Activated CD4-positive, alpha-beta T cell treated with anti-CD3 and anti-CD28 coated beads, Interleukin-2, amount 50 U/mL, for 1 hour (primary cell): ENCODE measurements at places on chromosomes 11 and 22.

DNA sequence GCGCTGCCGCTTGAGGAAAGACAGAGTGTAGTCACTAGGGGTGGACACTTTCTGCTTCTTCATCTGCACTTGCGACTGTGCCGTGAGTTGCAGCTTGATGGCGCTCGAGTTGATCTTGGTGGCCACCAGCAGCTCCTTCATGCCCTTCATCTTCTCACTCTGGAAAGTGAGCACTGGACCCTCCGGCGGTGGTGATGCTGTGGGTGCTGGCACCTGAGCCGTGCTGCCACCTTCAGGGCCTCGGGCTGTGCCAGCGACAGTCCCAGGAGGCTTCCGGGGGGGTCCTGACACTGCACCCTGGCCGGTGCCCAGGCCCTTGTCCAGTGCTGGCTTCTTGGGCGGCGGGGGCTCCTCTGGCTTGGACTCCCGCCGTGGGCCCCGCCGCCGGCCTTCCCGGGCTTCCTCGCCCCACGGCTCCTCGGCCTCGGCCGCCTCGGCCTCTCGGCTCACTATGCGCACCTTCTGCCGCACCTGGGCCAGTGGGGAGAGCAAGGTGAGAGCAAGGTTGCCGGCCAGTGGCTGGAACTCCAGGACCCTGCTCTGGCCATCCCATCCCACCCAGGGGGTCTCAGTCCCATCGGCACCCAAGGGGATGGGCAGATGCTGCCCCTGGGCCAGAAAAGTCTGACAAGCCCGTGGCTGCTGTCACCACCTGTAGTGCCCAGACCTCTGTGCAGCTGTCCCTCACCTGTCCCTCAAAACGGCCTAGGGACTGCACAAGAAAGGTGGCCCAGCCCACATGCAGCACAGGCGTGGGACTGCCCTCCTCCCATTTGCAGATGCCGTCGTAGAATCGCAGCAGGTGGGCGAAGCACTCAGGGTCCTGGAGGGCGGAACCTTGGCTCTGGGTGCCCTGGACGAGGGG, 1.6 kb upstream of the MAP4K2 start:
- no peak for DNase-seq

GRCh38 chr11:11227296-11228085, 125.6 kb downstream of the CSNK2A3 start:
- no peak for DNase-seq

GRCh38 chr22:49903322-49904039, 14.8 kb downstream of the ALG12 start:
- DNase-seq, result no peak

GRCh38 chr11:3368199-3368598, 10.7 kb downstream of the ZNF195 start:
- DNase-seq, result no peak

- peak; percentile 10 for DNase-seq
Measured at GRCh38 chr11:47355283-47356128, 3.0 kb upstream of the MYBPC3 start.

- DNase-seq, result no peak
Measured at GRCh38 chr22:26174280-26174679, 5.0 kb downstream of the SEZ6L start.

GRCh38 chr11:128299132-128299726, 288.1 kb downstream of the ETS1 start:
- no peak for DNase-seq

DNA sequence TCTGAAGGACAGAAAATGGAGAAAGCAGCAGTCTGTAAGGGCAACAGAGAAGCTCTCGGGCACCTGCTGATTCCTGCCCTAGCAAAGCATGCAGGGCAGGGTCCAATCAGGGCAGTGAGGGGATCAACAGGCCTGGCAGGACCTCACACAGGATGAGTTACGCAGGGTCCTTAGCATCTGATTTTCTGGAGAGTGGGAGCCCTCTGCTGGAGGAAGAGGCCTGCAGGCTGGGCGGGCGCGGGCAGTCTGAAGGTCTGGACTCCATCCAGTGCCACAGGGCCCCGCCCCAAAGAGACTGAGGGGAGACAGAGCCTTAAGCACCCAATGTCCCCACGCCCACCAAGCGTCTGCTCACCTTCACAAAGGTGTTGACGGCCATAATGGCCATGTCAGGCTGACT, 28.9 kb downstream of the AP1B1 start:
- no peak for DNase-seq

GRCh38 chr11:1751999-1752906, 1.9 kb upstream of the IFITM10 start:
- DNase-seq, result no peak

DNA sequence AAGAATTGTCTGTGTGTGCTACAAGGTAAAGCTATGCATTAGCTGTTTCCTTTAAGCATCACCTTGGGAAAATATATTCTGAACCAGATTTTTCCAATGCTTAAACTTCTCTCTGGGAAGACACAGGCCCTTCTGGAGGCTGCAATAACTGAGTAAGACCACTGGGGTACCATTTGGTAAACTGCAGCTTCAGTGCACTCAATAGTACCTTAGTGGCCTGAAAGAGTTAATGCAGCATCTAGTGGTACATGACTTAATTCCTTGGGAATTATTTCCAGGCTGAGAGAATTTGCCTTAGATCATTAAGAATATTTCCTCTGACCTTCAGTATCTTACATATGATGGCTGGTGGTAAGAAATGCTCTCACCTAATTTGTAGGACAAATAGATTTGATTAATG, 727.4 kb downstream of the DLG2 start:
- no peak for DNase-seq

DNA sequence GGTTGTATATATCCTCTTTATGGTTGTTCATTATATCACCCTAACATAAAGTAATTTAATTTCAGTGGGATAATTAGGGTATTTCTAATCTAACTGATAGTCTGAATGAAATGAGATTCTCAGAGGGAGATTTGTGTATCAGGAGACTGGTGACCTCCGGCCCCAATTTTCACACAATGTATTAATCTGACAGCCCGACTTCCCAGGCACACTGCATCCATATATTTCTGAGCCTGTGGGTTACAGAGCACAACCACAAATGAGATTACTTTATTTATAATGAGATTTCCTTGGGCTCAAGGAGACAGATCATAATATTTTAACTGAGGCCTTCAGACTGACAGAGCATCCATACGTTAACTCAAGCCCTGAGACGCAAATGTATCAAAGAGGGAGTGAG, 125.9 kb downstream of the RCN1 start:
- no peak for DNase-seq

GRCh38 chr11:12628314-12628713, 45.9 kb upstream of the TEAD1 start:
- DNase-seq, result no peak

- no peak for DNase-seq
Measured at GRCh38 chr11:45798793-45799441, 6.0 kb upstream of the SLC35C1 start.

DNA sequence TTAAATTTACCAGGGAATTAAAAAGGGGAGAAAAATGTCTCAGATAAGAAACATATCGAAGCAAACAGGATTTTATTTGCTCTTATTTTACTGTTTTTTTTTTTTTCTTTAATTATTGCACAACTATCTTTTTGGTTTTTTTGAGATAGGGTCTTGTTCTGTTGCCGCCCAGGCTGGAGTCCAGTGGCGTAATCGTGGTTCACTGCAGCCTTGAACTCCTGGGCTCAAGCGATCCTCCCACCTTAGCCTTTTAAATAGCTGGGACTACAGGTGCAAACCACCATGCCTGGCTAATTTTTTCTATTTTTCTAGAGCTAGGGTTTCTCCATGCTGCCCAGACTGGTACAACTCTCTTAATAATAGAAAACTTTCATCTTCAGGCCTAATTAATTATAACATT, 32.5 kb downstream of the DRG1 start:
- DNase-seq, result no peak

DNA sequence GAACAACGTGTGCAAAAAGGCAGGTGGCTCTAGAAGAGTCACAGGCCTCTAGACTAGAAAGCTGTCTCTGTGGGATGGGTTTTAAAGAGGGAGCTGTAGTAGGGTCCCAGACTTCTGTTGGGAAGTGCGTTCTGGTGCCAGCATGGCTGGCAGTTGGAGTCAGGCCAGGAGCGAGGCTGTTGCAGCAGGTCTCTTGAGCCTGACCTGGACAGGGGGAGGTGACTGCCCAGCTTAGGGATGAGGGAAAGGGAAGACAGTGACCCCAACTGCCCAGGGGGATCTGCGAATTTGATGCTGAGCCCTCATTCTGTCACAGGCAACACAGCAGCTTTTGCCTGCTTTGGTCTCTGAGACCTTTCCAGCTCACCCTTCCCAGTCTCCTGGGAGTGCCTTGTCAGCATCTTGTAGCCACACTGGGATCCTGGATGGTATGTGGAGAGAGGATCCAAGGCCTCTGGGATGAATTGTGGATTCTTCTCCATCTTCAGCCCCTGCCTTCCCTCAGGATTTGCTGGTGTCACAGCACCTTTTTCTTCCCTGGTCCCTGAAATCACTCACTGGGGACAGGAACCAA, 3.4 kb downstream of the TSKU start:
- no peak for DNase-seq

DNA sequence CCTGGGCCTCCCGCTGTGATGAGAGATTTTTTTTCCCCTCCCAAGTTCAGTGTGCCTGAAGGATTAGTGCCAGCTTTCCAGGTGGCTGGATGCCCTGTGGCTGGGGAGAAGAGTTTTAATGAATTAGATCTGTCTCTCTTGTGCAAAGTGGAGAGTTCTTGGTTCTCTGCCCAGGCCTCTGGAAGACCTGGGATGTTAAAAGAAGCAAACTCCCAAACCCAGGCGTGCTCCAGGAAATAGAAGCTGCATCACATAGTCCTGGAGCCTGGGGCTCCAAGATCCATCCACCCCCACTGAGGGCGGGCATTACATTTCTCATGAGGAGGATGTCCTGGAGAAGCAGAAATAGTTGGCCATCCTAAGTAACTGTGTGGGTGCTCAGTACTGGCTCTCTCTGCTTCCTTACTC, 30.6 kb downstream of the SDHAF2 start:
- no peak for DNase-seq

DNA sequence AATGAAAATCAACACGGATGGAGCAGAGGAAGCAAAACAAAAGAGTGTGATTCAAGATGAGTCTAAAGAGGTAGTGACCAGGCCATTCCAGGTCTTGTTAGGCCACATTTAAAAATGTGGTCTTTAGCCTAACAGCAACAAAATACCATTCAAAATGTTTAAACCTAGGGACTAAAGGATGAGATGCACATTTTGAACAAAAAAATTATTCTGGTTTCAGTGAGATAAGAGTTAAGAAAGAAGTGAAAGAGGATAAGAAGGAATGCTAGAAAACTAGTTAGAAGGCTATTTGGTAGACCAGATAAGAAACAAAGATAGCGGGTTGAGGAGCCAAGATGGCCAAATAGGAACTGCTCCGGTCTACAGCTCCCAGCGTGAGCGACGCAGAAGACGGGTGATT, 85.2 kb downstream of the CWF19L2 start:
- DNase-seq, result no peak

DNA sequence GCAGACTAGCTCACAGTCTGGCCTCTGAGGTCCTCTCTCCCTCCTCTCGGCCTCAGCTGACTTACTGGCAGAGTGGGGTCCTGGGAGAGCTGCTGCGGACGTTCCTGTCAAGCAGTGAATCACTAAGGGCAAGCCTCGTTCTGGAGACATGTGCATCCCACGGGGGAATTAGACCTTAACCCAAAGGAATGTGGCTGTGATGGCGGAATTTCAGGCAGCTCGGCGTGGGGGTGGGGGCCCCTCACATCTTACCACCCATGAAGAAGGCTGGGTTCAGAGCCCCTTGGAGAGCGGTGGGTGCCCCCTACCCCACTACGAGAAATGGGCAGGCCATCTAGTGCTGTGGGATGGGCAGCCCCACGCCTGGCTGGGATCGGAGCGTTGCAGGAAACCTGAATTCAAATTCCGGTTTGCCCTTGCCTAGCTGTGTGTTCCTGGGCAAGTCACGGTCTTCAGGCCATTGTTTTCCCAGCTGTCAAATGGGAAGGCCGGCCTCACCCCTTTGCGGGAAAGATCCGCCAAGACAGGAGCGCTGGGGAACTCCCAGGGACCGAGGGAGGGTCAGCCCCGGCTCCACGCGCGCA, 554 bp downstream of the LRRC32 start:
- no peak for DNase-seq

GRCh38 chr22:25941365-25941960, 199.5 kb downstream of the MYO18B start:
- DNase-seq, result no peak

- no peak for DNase-seq
Measured at GRCh38 chr22:46881373-46882118, 119.1 kb downstream of the TBC1D22A start.

- no peak for DNase-seq
Measured at GRCh38 chr11:70033711-70034070, 44.4 kb upstream of the ANO1 start.

GRCh38 chr11:64146036-64146955, 19.6 kb downstream of the MACROD1 start:
- DNase-seq, result peak; percentile 62

DNA sequence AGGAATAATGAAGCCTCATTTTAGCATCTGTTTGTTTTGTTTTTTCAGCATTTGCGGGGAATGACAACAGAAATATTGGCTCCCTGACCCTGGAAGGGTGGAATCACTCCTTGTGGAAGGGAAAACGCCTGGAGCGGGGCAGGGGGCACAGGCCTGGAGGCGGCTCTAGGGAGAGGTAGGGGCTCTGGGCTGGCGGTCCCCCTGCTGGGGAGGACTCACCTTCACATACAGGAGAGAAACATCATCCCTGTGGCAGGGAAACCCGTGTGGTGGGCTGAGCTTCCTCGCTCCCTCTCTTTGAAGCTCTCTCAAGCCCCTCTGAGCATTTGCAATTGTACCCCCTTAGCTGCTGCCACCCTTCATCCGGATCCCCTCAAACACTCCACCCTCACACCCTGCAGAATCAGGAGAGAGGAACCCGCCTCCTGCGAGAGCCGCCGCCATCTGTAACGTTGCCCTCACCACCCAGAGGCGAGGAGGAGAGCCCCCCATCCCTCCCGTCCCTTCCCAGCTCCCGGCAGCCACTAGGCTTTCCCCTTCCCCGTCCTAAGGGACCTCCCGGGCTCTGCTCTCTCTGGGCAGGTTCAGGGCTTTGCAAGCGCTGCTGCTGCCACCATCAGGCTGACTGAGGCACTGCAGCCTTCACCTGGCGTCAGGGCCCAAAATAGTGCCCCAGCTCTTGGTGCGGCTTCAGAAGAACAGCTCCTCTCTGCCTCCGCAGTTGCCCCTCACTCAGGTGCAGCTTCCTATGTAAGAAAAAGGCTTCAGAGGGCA, 10.4 kb downstream of the KIRREL3 start:
- peak; percentile 41 for DNase-seq

- DNase-seq, result no peak
Measured at GRCh38 chr11:75801362-75802020, 13.5 kb upstream of the UVRAG start.

- DNase-seq, result no peak
Measured at GRCh38 chr11:16336204-16336603, 20.1 kb downstream of the SOX6 start.

DNA sequence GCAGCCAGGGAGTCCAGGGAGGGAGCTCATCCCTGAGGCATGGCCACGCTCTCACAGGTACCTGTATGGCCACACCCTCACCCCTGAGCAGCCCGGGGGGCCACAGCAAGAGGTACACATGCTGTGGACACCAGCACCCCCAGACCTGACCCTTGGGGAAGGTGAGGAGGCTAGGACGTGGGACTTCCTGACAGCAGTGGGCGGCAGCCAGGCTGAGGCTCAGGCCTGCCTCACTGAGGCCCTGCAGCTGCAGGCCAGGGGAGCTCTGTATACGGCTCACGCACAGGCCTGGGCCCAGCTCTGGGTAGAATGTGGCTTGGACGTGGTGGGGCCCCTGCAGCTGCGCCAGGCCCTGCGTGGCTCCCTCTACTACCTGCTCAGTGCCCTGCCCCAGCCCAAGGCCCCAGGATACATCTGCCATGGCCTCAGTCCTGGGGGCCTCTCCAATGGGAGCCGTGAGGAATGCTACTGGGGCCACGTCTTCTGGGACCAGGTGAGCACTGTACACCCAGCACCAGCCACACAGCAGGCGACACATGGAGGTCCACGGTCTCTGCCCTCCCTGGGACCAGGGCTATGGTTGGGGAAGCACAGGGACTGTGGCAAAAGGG, 1.8 kb downstream of the PGGHG start:
- no peak for DNase-seq
